Mucosa of descending colon (tissue), 3 donors: ENCODE measurements at places on chromosomes 5 and 9.

- no peak for DNase-seq
Measured at GRCh38 chr5:151661968-151662732, 24.6 kb downstream of the SPARC start.

DNA sequence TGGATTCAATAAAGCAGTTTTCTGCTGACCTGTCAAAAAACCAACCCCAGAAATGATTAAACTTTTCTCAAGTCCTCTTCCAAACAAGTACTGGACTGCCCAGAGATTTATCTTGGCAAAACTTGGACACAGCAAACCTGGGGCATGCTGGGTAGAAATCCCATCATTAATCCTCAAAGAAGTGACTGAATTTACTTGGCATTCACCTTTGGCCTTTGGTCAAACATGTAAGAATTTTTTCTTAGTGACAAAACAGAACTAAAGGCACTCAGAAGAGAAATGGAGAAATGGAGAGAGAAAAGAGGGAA, 248.6 kb upstream of the NREP start:
- no peak for DNase-seq

GRCh38 chr9:5336688-5337087, 3.0 kb downstream of the RLN1 start:
- no peak for DNase-seq

DNA sequence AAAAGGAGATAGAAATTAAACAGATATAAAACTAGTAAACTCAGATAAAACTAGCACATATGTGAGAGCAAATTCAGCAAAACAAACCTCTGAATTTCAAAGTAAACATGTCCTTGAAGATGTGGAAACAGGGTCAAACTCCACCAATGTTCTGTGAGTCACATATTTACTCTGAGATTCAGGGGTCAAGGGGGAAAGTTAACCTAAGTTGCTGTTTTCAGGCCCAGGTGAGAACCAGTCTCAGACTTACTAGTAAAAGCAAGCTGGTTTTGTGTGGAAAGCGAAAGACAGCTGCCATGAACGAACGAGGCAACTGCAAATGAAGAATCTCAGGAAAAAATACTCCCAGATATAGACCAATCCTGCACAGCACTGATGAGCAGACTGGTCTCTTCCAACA, 29.0 kb downstream of the PSMB7 start:
- DNase-seq, result no peak
